ENCODE measurements at places on chromosomes 16 and 17.
A peak's percentile ranks its signal among the peaks of the same experiment; 100 is the strongest.

DNA sequence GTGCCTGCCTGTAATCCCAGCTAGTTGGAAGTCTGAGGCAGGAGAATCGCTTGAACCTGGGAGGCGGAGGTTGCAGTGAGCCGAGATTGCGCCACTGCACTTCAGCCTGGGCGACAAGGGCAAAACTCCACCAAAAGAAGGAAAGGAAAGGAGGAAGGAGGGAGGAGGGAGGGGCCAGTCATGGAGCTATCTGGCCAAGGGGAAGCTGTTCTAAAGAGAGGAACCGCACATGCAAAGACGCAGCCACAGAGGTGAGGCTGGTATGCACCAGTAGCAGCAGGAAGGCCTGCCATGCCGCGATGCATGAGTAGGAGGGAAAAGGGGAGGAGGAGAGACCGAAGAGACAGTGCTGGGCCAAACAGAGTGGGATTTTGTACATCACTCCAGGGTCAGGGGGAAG is 35.9 kb downstream of the HSBP1 start:
- no peak for DNase-seq

- DNase-seq, result peak; percentile 32
Measured at GRCh38 chr17:59641799-59642484, 22.2 kb downstream of the CLTC start.

- no peak for DNase-seq
Measured at GRCh38 chr17:16906680-16907079, 65.2 kb downstream of the TNFRSF13B start.

DNA sequence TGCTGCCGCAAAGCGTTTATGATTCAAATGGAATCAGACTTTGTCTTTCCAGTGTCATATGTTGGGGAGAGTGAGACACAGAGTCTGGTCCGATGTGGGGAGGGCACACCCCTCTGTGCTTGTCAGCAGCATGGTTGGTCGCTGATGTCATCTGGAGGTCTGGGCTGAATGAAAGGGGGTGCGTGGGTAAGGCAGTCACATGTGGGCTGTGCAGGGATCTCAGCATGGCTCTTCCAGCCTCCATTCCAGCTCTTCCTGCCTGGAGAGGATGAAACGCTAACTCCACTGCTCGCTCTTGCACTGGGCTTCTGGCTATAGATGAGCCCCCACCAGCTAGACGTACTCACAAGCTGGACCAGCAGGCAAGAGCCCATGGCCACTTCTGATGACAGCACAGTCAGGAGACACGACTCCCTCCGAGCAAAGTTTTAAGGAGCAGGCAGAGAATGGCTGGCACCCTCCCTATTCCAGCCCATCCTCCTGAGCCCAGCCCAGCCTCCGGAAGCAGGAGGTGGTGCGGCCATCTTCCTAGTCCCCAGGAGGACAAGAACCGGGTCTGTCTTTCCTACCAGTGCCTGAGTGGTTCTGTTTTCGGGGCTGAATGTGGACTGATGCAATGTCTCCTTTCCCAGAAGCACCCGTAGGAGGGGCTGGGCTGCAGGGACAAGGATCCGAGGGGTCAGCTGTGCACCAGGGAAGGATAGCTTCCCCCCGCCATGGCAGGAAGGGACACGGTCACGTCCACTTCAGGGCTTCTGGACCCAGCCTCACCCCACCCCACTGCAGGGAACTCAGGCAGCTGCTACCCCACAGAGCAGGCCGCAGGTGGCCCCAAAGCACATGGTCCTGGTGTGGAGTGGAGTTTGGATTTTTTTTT is 41.5 kb upstream of the CBFA2T3 start:
- DNase-seq, result no peak

GRCh38 chr16:53773150-53773846 is 69.3 kb downstream of the FTO start:
- DNase-seq, result peak; percentile 87

DNA sequence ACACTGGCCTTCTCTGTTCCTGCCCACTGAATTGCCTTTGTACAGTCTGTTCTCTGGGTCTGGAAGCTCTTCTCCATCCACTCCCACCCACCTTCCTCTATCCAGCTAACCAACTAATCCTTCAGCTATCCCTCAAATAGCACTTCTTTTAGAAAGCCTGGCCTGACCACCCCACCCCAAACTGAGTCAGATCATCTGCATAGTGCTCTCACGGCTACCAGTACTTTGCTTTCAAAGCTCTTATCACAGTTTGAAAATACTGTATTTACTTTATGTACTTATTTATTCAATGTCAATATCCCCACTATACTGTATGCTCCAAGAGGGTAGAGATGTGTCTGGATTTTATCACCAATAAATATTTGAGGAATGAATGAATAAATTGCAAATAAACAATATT is 4.5 kb upstream of the CLDN7 start:
- no peak for DNase-seq

All from T47D (cell line).